ENCODE measurements at places on chromosomes 2 and 18. TPM values are rescaled to one million over a fixed set of nuclear protein-coding genes. Genes with fewer than 3 reads are reported as not detected.

The ST6GAL2 gene
- total RNA-seq = not detected

The ASTL gene
- not detected for total RNA-seq

The HRH4 gene
- not detected for total RNA-seq

The NT5DC4 gene
- not detected for total RNA-seq

The SLC1A4 gene
- 3.5 TPM for total RNA-seq

The UGT1A9 gene
- not detected for total RNA-seq

The UGT1A5 gene
- not detected for total RNA-seq

The POTEC gene
- not detected for total RNA-seq

The HNRNPLL gene
- 28.3 TPM for total RNA-seq

The ATG9A gene
- 86.3 TPM for total RNA-seq

The L3MBTL4 gene
- total RNA-seq = 0.59 TPM

The ZEB2 gene
- 81.0 TPM for total RNA-seq

The CCBE1 gene
- total RNA-seq = 3.9 TPM

The TTN gene
- 3,113 TPM for total RNA-seq

The TFPI gene
- total RNA-seq = 24.3 TPM

The PID1 gene
- total RNA-seq = 7.1 TPM

The TPGS2 gene
- 24.6 TPM for total RNA-seq

The DSC3 gene
- not detected for total RNA-seq

The MYO5B gene
- total RNA-seq = 0.38 TPM

Data from Right ventricle myocardium superior (tissue), 1 donor.